GM12864 (cell line): ENCODE measurements at places on chromosomes 2 and 18.

- DNase-seq = no peak
Observed at GRCh38 chr18:46485675-46486194, 171.3 kb downstream of the LOXHD1 start.

- DNase-seq = no peak
Observed at GRCh38 chr2:6694555-6694954, 171.2 kb downstream of the CMPK2 start.

- DNase-seq = no peak
Observed at GRCh38 chr18:39788383-39788782, 2166.7 kb upstream of the PIK3C3 start.

GRCh38 chr2:205022841-205023240 is 477.6 kb downstream of the PARD3B start:
- DNase-seq = no peak

DNA sequence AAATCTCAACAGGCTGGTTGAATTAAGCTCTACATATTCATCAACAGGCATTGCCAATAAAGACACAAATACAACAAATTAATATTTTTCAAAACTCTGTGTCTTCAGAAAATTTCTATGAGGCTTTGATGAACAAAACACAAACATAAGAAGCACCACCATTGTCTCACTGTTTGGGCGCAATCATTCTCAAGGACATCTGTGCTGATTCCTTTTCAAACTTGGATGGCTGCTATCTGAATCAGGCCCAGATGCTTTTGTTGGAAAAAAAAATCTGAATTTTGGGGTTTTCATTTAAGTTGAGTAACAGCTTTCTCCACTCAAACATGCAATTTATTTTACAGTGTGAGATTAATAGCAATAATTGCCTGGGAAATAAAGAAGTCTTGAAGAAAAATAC is 173.8 kb downstream of the NRXN1 start:
- no peak for DNase-seq

- no peak for DNase-seq
Observed at GRCh38 chr2:235373171-235373570, 120.7 kb upstream of the AGAP1 start.

DNA sequence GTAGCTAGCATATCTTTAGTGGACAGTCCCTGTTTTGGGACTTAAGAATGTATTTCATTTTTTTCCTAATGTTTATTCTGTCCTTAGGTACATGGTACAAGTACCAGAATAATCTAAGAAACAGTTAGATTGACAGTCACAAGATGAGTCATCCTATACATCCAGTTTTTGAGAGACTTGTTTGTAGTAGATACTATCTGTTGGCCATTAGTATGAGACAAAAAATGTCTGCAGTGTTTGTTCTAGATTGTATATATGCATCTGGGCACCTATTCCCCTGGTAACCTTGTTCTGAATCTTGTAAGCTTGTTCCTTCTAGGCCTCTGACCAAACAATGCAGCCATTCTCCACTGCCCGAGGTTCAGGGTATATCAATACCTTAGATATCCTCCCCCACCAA is 1343.5 kb downstream of the SUCLG1 start:
- DNase-seq = no peak

- no peak for DNase-seq
Observed at GRCh38 chr2:202099515-202099914, 26.5 kb downstream of the KIAA2012 start.

- DNase-seq = no peak
Observed at GRCh38 chr2:207113414-207113813, 52.3 kb downstream of the KLF7 start.

GRCh38 chr2:212929971-212930370 is 221.4 kb downstream of the IKZF2 start:
- no peak for DNase-seq

- no peak for DNase-seq
Observed at GRCh38 chr2:179193759-179194394, 70.8 kb downstream of the SESTD1 start.

- no peak for DNase-seq
Observed at GRCh38 chr2:24873619-24874018, 46.4 kb downstream of the ADCY3 start.

DNA sequence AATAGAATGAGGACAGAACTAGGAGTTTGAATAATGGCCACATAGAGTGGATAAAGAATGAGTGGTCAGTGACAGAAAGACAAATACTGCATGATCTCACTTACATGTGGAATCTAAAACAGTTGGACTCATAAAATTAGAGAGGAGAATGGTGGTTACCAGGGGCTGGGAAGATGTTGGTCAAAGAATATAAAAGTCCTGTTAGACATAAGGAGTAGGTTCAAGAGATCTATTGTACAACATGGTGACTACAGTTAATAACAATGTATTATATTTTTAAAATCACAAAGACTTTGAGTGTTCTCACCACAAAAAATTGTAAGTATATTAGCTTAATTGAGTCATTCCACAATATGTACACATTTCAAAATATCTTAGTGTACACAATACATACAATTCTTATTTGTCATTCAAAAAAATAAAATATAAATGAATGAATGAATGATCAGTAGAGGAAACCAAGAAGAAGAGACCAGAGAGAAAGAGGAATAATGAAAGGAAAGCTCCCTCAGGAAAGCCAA is 177.9 kb upstream of the VRK2 start:
- no peak for DNase-seq

DNA sequence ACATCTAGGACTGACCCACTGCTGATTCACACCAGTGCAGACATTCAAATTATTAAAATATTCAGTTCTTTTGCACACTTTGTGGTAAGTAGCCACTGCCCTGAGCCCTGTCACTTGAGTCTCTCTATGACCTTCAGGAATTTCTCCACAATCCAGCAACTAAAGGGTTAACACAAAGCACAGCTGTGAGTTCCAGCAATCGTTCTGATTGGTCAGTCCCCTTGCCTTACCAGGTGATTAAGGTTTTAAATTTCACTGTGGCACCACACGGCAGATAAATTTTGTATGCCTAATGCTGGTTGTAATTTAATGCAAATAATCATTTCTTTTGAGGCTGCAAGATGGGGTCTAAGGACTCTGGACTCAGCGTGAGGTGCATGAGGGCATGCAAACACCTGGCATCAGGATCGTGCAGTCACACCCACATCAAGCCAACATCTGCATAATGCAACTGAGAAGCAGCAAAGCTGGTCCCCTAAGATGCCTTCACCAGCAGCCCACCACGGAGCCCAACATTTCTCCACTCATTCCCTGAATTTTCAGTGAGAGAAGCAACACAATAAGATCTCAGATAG is 36.6 kb downstream of the SLC14A1 start:
- no peak for DNase-seq

DNA sequence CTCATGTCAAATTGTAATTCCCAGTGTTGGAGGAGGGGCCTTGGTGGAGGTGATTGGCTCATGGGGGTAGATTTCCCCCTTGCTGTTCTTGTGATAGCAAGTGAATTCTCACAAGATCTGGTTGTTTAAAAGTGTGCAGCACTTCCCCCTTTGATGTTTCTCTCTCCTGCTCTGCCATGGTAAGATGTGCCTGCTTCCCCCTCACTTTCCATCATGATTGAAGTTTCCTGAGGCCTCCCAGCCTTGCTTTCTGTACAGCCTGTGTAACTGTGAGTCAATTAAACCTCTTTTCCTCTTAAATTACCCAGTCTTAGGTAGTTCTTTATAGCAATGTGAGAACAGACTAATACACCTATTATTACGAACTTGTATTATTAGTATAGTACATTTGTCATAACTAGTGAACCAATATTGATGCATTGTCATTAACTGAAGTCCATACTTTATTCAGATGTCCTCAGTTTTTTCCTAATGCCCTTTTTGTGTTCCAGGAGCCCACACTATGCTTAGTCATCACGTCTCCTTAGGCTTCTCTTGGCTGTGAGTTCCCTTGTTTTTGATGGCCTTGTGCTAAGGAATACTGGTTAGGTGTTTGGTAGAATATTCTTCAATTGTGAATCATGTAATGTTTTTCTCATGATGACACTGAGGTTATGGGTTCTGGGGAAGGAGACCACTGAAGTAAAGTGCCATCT is 4.5 kb upstream of the MAP3K2 start:
- DNase-seq = no peak

- no peak for DNase-seq
Observed at GRCh38 chr18:74539289-74539688, 5.0 kb downstream of the CNDP1 start.

- no peak for DNase-seq
Observed at GRCh38 chr2:99811544-99811943, 321.7 kb upstream of the REV1 start.

GRCh38 chr2:171531836-171532450 is 9.7 kb downstream of the CYBRD1 start:
- no peak for DNase-seq

GRCh38 chr2:134667081-134667480 is 51.7 kb downstream of the TMEM163 start:
- no peak for DNase-seq

GRCh38 chr18:50287028-50287440 is 458 bp downstream of the CXXC1 start:
- no peak for DNase-seq

GRCh38 chr2:10343191-10343590 is 40.5 kb downstream of the HPCAL1 start:
- DNase-seq = no peak

DNA sequence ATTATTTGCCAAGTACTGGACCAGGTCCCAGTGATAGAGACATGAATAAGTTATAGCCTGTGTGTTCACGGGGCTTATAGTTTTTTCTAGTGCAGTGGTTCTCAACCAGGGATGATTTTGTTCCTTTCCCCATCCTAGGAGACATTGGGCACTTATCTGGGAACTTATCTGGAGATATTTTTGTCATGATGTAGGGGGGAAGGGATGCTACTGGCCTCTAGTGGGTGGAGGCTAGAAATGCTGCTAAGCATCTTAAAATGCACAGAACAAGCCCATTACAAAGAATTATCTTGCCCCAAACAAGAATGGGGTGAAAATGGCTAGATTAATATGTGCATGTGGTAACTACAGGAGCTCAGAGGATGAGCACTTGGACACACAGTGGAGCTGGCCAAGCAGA is 75.2 kb downstream of the KLHL29 start:
- no peak for DNase-seq

DNA sequence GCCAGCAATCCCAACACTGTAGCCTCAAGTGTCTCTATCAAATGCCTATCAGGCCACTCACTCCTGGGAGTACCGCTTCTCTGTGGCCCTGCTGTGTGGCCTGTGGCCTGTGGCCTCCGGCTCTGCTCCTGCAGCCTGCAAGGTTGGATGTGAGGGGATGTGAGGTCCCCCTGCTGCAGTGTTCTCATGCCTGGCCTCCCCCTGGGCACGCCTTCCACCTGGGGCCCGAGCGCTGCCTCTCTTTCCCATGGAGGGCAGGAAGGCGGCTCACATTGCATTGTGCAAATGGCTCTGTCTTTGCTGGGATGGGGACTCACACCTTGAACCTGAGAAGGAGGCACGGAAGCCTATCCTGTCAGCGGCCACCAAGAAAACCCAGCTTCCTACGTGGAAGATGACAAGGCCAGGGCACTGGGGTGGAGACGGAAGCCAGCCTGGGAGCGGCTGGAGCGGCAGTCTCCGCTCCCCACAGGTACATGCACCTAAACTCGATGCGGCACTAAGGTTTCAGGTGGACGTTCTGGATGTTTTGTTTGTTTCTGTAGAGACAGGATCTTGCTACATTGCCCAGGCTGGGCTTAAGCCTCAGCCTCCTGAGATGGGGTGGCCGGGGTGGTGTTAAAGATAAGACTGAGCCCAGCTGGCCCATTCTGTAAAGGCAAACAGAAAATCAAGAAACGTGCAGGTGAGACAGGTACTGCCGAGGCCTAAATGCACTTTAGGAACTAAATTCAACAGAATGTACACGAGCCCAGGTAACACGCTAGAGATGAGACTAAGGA is 140.1 kb downstream of the HDAC4 start:
- DNase-seq = no peak

DNA sequence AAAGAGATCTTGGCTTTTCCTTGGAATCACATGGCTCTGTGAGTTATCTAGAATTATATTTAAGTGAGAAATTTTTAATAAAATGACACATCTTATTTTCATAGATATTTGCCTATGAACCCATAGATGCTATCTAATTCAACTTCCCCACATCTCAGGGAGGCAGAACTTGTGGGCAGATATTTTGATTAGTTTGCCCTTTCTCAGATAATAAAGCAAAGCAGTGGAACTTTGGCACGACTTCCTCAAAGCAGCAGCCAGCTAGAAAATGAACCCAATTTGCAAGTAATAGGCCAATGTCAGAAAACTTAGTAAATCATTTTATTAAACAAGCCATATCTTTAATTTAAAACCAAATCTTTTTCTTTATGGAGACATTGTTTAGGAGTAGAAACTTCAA is 32.7 kb downstream of the RAB27B start:
- no peak for DNase-seq

DNA sequence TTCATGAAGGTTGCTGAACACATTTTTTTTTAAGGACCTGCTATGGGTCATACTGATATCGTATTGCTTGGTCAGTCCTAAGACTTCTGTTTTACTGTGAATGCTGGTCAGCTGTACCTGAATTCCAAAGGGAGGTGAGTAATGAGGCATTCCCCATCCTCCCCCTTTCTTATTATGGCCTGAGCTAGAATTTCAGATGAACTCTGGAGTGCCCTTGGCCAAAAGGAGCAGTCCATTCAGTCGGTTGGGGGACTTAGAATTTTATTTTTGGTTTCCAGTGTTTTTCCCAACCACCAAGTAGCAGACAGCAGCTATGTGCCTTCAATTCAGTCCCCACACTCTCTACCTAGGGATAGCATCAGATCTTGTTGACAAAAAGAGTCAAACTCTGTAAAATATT is 26.9 kb upstream of the PDCL3 start:
- no peak for DNase-seq
